ENCODE measurements at places on chromosomes 1 and 21. TPM values are rescaled to one million over a fixed set of nuclear protein-coding genes. Genes with fewer than 3 reads are reported as not detected.

CENPF gene
- 1.3 TPM for polyA plus RNA-seq

BNIPL gene
- 0.85 TPM for polyA plus RNA-seq

MIA3 gene
- 26.0 TPM for polyA plus RNA-seq

HLX gene
- 13.7 TPM for polyA plus RNA-seq

DENND2D gene
- 101 TPM for polyA plus RNA-seq

GBP2 gene
- polyA plus RNA-seq, result 66.4 TPM

COQ8A gene
- 59.4 TPM for polyA plus RNA-seq

UBE2U gene
- polyA plus RNA-seq, result not detected

CD84 gene
- polyA plus RNA-seq, result 10.9 TPM
